Fibroblast of skin of left biceps (primary cell): ENCODE measurements at places on chromosomes 7 and 10.

DNA sequence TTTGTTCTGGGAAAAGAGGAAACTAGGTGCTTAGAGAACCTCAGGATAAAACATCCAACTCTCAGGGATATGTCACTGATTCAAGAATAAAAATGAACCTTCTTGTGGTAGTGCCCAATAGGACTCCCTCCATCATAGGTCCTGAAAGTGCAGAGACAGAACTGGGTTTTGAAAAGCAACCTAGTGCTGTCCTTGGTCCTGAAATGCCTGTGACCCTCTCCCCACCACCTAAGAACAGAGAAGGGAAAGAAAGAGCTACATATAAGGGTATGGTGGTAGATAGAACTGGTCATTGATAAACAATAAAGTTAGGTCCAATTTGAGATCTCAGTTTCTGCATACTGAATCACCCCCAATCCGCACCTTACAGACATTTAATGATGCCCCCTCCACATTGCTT lies 953.3 kb downstream of the XPNPEP1 start:
- DNase-seq: no peak

- DNase-seq: no peak
Measured at GRCh38 chr7:110842796-110843195, 248.1 kb upstream of the LRRN3 start.

DNA sequence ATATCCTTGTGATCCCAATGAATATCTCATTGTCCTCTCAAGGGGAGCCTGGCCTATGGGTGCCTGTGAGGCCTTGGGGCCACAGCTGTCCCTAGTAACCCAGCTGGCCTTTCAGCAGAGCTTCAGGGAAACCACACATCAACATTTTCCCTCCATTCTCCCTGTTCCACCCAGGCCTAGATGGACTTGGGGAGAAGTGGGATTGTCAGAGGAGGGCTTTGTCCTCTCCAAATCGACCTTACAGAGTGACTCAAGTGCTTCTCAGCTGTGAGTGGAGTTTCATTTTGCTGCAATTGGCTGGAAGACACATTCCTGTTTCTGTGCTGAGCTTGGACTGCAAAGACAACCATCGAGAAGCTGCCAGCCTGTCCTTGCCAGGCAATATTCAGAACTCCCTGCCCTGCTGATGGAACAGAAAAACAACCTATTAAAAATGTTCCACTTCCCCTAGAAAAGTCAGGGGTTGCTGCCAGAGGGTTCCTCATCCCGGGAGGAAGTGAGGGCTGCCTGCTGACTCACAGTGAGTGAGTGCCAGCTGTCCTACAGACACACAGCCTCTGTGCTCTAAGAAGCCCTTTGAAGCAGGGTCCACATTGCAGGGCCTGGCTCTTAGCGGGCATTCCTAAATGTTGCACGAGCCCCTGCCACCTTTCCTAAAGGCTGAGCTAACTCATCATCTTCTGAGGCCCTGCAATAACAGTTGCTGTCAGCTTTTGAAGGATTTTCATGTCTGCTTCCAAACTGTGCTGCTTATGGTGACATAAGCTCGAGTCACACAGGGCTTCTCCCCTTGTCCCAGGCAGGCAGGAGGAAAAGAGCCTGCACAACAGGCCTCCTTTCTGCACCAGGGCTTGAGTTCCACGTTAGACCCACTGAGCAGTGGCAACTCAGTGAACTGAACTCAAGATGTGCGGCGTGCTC lies 20.5 kb downstream of the STRA8 start:
- peak; percentile 12 for DNase-seq

DNA sequence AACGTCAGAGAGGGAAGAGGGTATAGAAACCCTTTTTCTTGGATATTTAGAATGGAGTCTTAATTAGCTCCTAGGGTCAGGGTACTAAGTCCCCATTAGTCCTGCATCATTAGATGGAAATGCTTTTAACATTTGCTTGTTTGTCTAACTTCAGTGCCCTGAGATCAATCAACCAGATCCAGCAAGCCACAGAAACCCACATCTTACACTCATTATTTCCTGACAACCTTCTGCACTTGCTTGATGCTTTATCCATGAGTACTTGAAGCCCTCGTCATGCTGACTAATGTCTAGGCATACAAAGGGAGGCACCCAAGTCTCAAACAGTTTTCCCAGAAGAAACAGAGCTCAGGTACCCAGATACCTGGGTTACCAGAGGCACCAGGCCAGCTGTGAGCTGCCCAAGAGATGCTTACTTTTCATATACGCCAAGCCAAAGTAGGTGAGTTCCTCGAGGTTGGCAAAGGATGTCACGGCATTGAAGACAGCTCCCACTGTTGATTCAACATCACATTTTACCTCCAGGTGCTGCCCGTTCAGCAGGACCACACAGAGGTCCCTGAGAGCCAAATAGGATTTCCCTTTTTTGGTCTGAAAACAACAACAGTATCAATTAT lies 42.7 kb downstream of the FRMPD2 start:
- no peak for DNase-seq

- no peak for DNase-seq
Measured at GRCh38 chr10:27153845-27154193, 365 bp downstream of the YME1L1 start.

GRCh38 chr7:90312745-90313144 lies 8.4 kb downstream of the FAM237B start:
- DNase-seq: no peak

GRCh38 chr7:113283861-113284260 lies 165.5 kb upstream of the SMIM30 start:
- DNase-seq: no peak

- no peak for DNase-seq
Measured at GRCh38 chr7:54483523-54483922, 58.7 kb upstream of the VSTM2A start.

GRCh38 chr10:114631666-114632417 lies 26.2 kb downstream of the ABLIM1 start:
- no peak for DNase-seq

- DNase-seq: no peak
Measured at GRCh38 chr7:27419581-27420177, 177.1 kb downstream of the EVX1 start.

DNA sequence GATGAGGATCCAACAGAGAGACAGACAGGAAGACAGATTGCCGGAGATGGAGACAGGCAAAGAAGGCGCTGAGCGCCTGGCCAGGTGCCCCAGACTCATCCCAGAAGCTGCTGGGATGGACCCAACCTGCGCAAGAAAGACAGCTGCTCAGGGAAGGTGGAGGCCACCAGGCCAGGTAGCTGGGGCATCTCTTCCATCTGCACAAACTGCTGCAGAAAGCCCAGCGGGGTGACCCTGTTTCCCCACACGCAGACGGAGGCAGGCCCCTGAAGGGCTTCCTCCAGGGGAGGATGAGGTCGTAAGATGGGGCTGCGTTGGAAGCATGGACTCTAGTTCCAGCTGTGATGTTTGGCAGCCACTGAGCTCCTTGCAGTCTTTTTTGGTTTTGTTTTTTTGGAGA lies 16.5 kb upstream of the YWHAG start:
- no peak for DNase-seq

DNA sequence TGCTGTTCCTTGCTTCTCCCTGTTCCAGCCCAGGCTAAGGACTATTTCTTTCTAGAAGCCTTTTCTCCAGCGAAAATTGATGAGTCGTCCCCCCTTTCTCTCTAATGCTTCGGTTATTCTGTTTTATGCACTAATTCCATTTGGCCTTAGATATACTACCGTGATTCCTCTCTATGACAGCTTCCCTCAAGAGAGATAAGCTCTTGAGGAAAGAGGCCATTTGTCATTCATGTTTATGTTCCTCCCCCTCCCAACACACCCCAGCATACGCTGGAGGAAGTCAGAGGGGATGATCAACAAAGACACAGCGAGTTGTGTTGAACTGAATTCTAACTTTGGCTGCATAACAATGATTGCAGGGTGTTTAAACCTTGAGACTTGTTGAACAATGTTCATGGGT lies 198.8 kb downstream of the BMPER start:
- DNase-seq: no peak

DNA sequence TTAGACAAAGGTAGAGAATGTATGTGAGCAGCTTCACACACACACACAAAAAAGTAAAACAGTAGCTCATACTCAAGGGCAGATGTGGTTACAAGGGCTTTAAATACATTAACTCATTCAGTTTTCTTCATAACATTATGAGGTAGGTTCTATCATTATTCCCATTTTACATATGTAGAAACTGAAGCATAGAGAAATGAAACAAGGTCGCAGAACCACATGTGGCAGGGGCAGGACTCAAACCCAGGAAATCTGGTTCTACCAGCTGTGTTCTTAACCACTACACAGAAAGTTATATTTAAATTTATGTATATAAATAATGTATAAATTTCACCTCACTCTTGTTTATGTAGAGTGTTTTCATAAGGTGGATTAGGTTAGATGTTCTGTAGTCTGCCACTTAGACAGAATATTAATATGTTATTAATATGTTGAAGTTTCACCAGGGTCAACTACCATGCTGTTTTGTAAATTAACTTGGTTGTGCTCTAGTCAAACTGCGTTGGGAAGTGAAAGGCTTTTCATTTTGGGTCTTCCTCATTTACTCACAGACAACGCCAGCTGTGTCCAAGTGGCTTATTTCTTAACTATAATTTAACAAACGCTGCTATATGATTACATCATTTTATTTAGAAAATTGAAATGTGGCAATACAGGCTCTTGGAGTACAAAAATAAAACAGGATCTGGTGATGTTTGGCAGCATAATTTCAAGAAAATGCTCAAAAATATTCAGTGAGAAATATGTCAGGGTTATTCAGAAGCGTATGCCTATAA lies 138.4 kb downstream of the MDFIC start:
- no peak for DNase-seq

- no peak for DNase-seq
Measured at GRCh38 chr10:102384606-102385429, 10.7 kb upstream of the NFKB2 start.

- DNase-seq: no peak
Measured at GRCh38 chr7:111986601-111987000, 219.6 kb downstream of the DOCK4 start.

- no peak for DNase-seq
Measured at GRCh38 chr10:7635408-7636125, 31.2 kb downstream of the ITIH5 start.

DNA sequence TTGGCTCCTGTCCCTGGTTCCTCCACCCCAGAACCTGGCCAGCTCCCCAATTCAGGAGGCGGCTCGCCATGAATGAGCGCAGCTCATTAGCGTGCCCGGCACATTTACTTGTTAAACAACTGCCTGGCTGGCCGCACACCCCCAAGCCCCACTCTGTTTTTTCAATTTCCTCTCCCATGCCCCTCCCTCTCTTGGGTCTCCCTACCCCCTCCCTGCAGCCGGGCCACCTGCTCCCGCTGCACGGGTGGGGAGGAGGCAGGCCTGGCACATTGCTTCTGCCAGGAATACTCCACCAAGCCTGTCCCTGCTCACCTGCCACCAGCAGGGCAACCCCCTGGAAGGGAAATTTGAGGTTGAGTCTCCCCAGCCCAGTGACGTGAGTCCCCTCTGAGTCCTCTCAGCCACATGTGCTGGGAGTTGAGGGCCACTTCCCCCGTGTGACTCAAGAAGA lies 2.5 kb upstream of the SLIT1 start:
- DNase-seq: no peak

- DNase-seq: no peak
Measured at GRCh38 chr10:14731875-14732512, 42.7 kb downstream of the FAM107B start.

DNA sequence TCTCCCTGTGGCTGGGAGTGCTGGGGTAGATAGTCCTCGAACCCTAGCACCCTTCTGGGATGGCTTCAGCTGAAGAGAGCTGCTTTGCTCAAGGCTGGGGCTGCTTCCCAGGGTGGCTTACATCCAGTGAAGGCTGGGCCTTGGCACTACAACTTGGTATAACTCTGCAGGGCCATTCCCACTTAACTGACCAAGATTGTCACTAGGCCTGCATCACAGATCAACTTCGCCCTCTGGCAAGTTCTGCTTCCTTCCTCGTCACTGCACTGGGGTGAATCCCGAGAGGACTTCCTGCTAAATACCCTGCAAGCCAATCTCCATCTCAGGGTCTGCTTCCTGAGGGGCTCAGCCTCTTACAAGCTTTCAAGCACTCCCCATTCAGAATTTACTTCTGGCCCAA lies 195.2 kb downstream of the DOCK4 start:
- no peak for DNase-seq

GRCh38 chr7:107610323-107610722 lies 30.3 kb downstream of the BCAP29 start:
- DNase-seq: no peak

DNA sequence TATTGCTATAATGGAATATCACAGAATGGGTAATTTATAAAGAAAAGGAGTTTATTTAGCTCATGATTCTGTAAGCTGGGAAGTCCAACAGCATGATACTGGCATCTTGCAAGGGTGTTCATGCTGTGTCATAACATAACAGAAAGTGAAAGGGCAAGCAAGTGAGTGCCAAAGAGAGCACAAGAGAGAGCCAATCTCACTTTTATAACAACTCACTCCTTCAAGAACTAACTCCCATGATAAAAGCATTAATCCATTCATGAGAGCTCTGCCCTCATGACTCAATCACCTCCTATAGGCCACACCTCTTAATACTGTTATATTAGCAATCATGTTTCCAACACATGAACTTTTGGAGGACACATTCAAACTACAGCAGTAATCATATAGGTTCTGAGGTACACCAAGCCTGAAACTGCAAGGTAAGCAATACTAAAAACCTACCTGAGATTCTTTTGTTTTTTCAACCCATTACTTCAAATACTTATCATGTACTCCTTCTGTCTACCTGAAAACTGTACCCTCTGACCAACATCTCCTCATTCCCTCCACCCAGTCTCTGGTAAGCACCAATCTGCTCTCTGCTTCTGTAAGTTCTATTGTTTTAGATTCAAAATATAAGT lies 219.7 kb downstream of the MTERF1 start:
- no peak for DNase-seq

DNA sequence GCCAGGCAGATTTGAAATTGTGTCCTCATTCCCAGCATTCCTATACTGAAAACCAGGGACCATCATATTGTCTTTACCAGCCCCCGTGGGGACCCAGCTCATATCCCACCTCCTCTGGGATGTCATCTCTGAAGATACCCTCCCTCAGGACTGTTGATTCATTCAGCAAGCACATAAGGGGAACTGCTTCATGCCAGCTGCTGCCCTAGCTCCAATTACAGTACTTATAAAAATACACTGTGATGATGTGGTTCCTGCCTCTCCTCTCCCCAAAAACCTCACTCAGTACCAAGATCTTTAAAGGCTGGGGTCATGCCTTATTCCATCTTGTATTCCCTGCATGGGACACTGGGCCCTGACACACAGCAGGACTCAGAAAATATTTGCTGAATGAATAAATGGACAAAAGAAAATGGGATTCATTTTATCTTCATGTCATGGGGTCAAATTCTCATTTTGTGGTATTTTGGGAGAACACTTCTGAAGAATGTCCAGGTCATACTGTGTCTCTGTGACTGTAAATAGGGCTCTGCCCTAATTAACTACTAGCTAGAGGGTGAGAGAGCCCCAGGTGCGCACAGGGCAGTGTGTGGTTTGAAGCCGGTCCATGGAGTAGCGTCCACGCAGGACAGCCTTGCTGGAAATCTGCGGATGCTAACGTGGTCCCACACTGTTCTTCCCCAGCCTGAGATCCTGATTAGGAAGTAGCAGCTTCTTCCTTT lies 29.0 kb upstream of the DAGLB start:
- DNase-seq: no peak
